ENCODE measurements at places on chromosomes 1 and 21. TPM values are rescaled to one million over a fixed set of nuclear protein-coding genes. Genes with fewer than 3 reads are reported as not detected.

GBP7 gene
- not detected for total RNA-seq

DNA sequence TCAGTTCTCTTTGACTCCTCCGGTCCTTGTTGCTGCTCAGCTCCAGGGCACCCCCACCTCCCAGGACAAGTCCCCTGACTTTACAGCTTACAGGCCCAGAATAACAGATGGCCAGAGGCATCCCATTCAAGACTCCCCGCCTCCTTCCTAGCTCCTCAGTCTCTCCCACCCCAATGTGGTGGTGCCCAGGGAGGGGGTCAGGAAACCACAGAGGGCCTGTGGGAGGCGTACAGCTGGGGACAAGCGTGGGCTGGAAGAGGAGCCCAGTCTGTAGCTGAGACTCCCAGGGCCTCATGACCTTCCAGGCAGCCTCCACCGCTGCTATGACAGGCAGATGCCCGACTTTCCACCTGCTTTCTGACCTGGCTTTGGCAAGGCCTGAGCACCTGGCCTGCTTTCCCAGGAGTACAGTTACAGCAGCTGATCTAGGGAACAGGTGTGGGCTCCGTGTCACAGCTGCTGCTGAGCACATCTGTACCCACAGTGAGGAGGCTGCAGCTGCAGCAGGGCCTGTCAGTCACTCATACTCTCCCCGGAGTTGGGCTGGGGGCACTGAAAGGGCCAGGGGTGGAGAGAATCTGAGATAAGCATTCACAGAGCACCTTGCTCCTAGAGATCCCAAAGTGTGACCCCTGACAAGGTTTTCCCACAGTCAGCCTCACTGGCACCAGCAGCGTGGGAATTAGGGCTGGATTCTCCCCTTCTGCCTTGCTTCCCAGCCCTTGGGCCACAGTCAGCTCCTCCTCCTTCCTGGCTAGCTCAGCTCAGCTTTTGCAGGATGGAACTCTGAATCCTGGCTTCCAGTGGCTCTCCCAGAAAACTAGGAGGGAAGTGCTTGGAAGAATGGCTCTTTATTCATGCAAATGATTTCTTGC, 7.1 kb upstream of the NAV1 start:
- no peak for DNase-seq

COL18A1 gene
- 353 TPM for total RNA-seq

DNA sequence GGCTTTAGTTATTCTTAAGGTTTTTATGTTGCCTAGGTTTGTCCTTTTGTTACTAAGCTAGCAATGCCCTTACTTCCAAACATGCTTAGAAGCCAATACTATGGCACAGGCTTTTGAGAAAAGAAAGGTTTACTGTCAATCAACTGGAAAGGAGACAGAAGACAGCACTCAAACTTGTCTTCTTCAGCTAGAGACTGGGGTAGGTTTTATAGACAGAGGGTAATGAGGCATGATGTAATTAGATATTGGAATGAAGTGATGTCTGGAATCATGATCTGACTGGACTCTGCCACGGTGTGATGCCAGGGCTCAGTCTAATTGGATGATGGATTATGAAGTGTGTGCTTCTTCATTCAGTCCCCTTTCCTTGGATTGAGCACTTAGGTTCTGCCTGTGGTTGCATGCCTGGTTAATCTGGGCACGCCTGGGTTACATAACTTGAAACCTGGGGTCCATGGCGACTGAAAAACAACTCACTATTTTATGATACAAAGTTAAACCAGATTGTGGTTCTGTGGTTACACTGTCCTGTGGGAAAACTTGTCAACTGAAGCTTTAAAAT, 625.8 kb downstream of the BRINP3 start:
- DNase-seq = no peak

GRCh38 chr1:211336161-211336560, 9.5 kb downstream of the TRAF5 start:
- no peak for DNase-seq

CHIA gene
- not detected for total RNA-seq

DNA sequence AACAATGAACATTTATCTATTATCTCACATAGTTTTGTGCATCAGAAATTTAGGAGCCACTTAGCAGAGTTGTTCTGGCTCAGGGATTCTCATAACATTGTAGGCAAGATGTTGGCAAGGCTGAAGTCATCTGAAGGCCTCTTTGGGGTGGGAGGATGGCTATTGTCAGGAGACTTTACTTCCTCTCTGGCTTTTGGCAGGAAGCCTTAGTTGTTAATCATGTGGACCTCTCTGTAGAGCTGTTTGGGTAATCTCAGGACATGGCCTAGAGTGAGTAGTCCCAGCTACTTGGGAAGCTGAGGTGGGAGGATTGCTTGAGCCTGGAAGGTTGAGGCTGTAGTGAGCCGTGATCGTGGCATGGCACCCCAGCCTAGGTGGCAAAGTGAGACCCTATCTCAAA, 40.2 kb downstream of the RASAL2 start:
- no peak for DNase-seq

ELF3 gene
- total RNA-seq = 3.8 TPM

GRCh38 chr1:111837393-111837792, 81.7 kb downstream of the DDX20 start:
- DNase-seq = peak; percentile 63

- DNase-seq = no peak
Measured at GRCh38 chr1:3767328-3767925, 5.1 kb upstream of the SMIM1 start.

DNA sequence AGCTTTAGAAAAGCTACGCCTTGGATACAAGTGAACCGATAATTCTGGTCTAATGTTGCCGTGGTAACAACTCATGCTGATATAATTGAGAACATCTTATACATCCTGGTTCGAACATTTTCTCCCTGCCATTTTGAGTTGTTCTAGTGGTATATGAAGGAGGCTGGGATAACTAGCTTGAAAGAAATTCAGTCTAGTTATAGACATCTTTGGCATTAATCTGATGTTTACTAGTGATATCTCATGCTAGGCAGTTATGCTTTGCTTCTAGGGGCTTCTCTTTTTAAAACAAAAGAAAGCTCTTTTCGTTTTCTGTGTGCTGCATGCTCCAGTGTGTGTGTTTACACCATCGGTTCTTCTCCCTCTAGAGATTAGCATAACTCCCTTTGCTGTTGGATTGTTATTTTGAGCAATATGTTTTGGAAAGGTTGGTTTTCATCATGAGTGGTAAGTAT, 20.5 kb downstream of the PRKACB start:
- peak; percentile 75 for DNase-seq

DNA sequence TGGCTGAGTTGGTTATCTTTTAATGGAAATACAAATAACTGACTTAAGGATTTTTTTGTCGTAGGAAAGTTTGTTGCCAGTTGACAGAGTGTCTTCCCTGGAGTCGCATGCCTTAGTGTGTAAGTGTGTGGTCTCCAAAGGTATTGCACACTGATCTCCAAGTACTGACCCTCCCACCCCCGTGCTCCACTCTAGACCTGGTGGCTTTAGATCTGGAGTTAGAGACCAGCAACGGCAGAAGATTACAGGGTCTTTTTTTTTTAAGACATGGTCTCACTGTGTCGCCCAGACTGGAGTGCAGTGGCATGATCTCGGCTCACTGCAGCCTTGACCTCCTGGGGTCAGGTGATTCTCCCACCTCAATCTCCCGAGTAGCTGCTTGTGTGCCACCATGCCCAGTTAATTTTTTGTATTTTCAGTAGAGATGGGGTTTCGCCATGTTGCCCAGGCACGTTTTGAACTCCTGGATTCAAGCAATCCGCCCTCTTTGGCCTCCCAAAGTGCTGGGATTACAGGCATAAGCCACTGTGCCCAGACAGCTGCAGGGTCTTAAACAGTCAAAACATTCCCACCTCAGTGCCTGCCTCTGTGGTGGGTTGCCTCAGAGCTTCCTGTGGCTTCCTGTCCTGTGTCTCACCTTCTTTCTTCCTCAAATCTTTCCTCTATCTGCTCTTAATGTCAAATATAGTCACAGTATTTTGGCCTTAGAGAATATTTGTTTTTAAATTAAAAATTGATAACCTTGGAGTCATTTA, 6.9 kb downstream of the TRAPPC10 start:
- DNase-seq = no peak

YTHDF2 gene
- total RNA-seq = 99.4 TPM

DNA sequence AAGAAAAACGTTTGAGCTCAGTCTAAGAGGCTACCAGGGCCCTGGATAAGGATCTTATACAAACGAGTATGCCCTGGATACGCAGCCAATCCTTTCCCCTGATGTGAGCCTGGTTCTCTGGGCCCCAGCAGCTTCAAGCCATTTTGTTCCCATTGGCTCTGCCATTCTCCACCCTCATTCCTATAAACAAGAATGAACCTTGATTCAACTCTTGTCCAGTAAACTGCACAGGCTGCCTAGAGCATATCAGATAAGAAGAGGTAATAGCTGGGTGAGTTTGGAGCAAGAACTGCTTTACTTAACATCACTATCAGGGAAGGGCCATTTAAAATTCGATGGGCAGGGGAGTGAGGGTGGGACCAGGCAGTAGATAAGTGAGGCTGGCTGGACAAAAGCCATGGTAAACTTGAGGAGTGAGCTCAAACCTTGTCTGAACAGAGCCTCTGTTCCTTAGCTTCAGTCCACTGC, 11.3 kb downstream of the BTG2 start:
- no peak for DNase-seq

SLC1A7 gene
- total RNA-seq = not detected

- no peak for DNase-seq
Measured at GRCh38 chr21:45579383-45580180, 37.3 kb upstream of the SLC19A1 start.

GRCh38 chr21:45427331-45428271, 22.6 kb downstream of the COL18A1 start:
- DNase-seq = no peak

PDE9A gene
- 5.7 TPM for total RNA-seq

OR2L5 gene
- total RNA-seq = not detected

DNA sequence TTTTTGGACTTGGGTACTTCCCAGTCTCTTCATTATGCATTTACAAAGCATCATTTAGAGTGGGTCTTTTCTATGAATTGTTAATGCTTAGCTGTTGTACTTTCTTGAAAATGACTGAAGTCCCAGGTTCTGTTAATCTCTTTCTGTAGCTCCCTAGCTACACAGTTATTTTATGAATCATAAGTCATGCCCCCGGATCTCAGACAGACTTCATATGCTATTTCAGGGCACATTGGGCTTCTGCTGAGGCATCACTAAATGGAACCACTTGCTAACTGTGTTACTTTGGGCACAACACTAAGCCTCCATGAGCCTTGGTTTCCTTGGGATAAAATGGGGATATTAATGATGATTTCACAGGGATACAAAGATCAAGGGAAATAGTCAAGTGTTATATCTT, 55.5 kb upstream of the RBM15 start:
- no peak for DNase-seq

GRCh38 chr1:169460191-169460833, 25.4 kb downstream of the SLC19A2 start:
- DNase-seq = no peak

DNA sequence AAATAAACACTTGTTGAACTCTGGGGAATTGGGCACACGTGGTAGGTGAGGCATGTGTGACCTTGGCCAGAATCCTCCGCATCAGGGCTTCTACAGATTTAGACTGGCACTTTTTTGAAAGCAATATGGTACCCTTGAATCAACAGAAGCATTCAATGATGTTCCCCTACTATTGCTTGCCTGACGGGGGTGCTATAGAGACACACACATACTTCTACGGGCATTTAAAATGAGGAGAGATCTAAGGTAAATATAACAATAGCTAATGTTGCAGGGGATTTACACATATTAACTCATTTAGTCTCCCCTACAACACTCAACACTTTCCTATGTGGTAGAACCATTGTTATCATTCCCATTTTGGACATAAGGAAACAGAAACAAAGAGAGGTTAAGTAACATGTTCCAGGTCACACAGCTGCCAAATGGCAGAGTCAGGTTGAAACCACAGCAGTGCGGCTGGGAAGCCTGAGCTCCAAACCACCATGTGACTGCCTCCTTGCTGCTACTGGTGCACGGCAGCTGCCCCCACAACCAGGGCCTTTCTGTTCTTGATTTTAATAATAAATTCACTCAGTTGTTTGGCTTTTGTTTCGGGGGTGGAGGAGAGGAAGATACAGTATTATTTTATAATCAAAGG, 147.4 kb downstream of the ZNF281 start:
- no peak for DNase-seq

All from G401 (cell line).